ENCODE measurements at places on chromosomes 2 and 18.

GRCh38 chr2:173043476-173043875, 32.2 kb upstream of the MAP3K20 start:
- no peak for DNase-seq

DNA sequence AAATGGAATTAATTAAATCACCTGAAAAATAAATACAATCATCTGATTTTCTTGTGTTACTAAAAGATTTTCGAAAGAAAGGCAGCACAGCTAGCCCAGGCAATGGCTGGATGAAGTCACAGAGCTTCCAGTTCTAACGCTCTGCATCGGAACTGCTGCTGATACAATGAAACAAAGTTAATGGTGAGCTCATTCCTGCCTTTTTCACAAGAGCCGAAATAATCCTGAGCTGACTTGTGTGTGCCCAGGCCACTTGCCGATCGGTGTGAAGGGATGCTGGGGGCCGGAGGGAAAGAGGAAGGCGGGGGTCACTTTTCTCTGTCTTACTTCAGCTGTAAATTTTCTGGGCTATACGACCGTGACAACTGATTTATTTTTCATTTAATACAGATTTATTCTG, 149.5 kb downstream of the INO80D start:
- DNase-seq, result no peak

DNA sequence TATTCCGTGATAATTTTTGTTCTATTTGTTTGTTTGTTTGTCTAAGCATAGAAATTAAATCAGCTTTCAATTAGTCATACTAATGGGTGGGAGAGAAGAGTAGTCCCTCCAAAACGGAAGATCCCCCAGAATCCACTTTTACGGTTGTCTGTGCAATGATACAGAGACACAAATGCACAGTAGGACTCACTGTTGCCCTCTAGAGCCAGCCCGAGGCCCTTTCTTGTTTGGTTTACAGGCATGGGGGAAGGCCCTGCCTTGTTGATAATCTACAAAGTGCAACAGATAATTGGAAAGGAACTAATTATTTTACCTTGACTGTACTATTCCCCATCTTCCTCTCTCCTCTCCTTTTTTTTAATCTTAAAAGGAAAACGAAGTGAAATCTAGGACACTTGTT, 121.1 kb downstream of the ACOXL start:
- DNase-seq, result no peak

- DNase-seq, result no peak
Observed at GRCh38 chr2:106020032-106020431, 174.1 kb downstream of the UXS1 start.

- no peak for DNase-seq
Observed at GRCh38 chr2:133266041-133266925, 302.0 kb downstream of the NCKAP5 start.

DNA sequence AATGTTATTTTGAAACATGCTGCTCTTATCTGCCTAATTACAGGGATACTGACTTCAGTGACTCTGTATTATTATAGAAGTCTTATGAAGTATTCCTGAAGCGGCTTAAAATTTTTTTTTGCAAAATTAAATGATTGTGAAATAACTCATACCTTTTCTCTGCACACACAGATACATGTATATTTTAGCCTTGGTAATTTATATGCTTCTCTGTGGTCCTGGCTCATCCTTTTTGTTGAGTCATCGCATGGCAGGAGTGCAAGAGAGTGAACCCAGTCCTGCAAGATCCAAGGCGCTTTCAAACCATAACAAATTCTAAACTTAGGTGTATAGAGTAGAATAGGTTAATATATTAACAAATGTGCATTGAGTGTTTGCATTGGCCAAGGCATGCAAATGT, 8.6 kb downstream of the CCNT2 start:
- no peak for DNase-seq
